ENCODE measurements at places on chromosomes 13 and 19. TPM values are rescaled to one million over a fixed set of nuclear protein-coding genes. Genes with fewer than 3 reads are reported as not detected.

The MEX3D gene
- 16.1 TPM for total RNA-seq

GRCh38 chr19:17830567-17831418, 9.5 kb upstream of the INSL3 start:
- peak; percentile 61 for ATAC-seq

The CELF5 gene
- total RNA-seq, result 15.6 TPM

- ATAC-seq, result no peak
Observed at GRCh38 chr19:45090034-45090433, 2.9 kb upstream of the PPP1R37 start.

DNA sequence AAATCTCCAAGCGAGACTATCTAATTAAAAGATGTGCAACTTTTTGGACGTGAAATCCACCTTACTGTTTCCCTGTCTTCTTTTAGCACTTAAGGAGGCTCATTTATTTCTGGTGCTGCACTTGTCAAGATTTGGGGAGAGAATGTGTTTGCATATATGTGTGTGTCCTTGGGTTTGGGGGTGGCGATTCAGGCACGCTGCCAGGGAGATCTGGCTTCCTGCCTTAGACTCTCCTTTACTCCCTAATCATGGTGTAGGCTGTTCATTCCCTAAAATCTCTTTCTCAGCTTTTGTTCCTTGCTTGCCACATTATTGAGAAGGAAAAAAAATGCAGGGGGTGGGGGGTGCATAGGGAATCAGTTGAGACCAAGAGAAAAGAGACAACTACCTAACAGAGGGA, 271.2 kb downstream of the DCLK1 start:
- ATAC-seq, result no peak

GRCh38 chr13:72808917-72809500, 27.1 kb downstream of the PIBF1 start:
- no peak for ATAC-seq

- ATAC-seq, result no peak
Observed at GRCh38 chr19:29876414-29876813, 64.6 kb downstream of the CCNE1 start.

GRCh38 chr19:2550431-2551171, 74.7 kb downstream of the GADD45B start:
- ATAC-seq, result no peak

GRCh38 chr19:33758541-33759013, 38.1 kb upstream of the KCTD15 start:
- ATAC-seq, result peak; percentile 84

The NEK5 gene
- 1.2 TPM for total RNA-seq

DNA sequence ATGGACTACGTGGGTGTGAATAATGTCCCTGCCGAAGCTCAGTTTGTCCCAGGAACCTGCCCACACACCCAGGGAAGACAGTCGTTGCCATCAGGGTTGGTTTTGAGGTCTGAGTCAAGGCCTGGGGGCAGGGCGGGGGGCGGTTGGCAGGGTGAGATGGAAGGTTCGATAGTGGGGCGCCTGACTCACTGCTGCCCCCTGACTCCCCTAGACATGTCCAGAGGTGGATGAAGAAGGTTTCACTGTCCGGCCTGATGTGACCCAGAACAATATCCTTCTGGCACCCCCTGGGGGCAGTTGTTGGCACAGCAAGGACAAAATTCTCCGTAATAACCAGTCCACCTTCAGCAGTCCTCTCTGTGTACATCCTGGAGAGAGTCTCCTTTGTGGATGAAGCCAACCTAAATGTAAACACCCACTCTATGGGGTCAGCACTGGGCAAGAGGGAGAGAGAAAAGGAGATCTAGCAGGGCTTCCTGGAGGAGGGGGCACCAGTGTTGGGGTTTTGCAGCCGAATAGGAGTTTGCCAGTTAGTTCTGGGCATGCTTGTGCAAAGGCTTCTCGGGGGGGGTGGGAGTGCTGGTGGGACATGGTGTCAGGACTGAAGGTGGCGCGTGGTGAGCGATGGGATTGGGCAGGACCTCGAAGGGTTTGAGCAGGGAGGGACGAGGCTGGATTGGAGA, 19.6 kb upstream of the B3GNT3 start:
- no peak for ATAC-seq

The CYP4F8 gene
- total RNA-seq, result 0.84 TPM

GRCh38 chr19:31089681-31090080, 259.6 kb downstream of the TSHZ3 start:
- no peak for ATAC-seq

DNA sequence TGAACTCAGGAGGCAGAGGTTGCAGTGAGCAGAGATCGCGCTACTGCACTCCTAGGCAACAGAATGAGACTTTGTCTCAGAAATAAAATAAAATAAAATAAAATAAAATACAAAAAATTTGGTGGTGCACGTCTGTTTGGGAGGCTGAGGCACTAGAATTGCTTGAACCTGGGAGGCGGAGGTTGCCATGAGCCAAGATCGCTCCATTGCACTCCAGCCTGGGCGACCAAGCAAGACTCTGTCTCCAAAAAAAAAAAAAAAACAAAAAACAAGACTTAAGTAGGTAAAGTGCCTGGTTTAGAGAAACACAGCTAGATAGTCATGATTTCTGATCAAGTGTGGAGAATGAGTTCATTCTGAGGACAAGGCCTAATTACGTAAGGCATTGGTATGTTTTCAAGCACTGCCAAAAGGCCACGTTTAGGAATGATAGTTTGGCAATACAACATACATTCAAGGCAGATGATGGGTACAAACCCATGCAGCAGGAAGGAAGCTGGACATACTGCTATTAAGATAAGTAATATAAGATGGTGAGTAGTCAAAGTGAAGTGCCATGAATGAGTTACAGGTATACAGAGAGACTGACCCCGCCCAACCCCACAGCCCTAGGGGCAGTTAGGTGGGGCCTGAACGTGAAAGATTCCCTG, 4.8 kb upstream of the UCHL3 start:
- no peak for ATAC-seq

- ATAC-seq, result no peak
Observed at GRCh38 chr13:43237616-43238015, 214.2 kb downstream of the DNAJC15 start.

The IQCN gene
- total RNA-seq, result 2.2 TPM

The AXL gene
- 9.5 TPM for total RNA-seq

DNA sequence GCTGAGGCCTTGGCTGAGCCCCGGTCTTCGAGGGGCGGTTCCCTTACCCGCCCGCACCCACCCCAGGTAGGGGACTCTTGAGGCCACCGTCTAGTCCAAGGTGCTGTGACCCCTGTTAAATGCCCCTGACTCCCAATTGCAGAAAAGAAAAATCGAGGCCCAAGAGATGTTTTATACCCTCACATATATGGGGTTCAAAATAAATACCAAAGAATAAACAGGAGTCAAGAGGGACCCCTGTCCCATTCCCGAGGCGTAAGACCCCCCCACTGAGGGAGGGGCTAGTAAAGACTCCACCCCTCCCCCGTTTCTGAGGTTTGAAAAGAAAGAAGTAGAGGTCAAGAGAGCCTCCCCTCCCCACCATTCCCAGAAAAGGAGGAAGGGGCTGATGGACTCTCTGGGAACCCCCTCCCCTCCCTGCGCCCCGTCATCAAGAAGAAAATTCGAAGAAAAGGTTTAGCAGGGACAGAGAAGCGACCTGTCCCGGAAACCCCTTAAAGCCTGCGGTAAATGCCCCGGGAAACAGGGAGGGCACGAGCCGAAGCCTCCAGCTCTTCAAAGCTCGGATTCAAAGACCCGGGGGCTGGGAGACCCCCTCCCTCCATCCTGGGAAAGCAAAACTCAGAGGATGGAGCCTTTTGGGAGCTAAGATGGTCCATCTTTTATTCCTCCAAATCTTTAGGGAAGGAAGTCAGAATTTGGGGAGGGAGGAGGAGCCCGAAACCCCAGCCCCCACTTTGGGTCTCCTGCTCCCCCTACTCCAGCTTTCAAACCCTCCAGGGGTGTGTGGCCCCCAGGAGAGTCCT, 755 bp upstream of the RAB3A start:
- peak; percentile 2 for ATAC-seq

The ASF1B gene
- 20.7 TPM for total RNA-seq

The PRRG2 gene
- 2.1 TPM for total RNA-seq

GRCh38 chr19:6161271-6161850, 25.9 kb downstream of the ACSBG2 start:
- ATAC-seq, result no peak

GRCh38 chr13:68375004-68375403, 1144.9 kb upstream of the PCDH9 start:
- no peak for ATAC-seq

The CD209 gene
- total RNA-seq, result 0.58 TPM

The TEX26 gene
- not detected for total RNA-seq

The CRX gene
- total RNA-seq, result 3.6 TPM

The ICAM4 gene
- total RNA-seq, result not detected

GRCh38 chr19:3284759-3285646, 60.5 kb downstream of the CELF5 start:
- peak; percentile 77 for ATAC-seq

The SLC6A16 gene
- 1.4 TPM for total RNA-seq

The CYP2S1 gene
- total RNA-seq, result 0.13 TPM

- ATAC-seq, result peak; percentile 3
Observed at GRCh38 chr19:1855828-1856255, 7.5 kb downstream of the KLF16 start.

GRCh38 chr19:47766359-47766620, 12.2 kb upstream of the SELENOW start:
- no peak for ATAC-seq

DNA sequence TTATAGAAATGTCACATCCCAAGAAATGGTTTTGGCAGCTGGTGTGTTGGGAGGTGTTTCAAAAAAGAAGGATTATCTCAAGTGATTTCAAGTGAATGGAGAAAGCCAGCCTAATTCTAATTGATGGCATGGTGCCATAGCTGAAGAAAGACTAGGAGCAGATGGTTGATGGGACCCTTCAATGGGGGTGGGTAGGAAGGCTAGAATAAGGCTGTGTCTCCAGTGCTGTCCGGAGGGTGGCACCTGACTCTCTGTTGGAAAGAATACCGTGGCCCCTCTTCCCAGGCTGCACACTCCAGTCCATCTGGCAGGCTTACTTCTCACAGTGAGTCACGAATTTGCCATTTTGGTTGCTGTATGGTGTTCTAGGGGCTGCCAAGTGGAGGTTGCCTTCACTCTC, 51.0 kb upstream of the GPR12 start:
- no peak for ATAC-seq

- peak; percentile 88 for ATAC-seq
Observed at GRCh38 chr13:51729866-51730553, 74.0 kb downstream of the DHRS12 start.

DNA sequence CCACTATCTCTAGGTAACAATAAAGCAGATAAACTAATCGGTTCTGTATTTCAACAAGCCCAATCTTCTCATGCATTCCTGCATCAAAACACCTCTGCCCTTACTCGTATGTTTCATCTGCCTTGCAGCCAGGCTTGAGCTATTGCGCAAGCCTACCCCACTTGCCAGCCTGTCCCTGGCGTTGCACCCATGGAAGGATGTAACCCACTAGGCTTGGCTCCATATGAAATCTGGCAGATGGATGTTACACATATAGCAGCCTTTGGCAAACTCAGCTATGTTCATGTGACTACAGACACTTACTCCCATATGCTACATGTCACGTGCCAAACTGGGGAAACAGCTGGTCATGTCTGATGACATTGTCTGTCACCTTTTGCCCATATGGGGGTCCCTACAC, 11.9 kb upstream of the ZNF549 start:
- no peak for ATAC-seq

GRCh38 chr13:53747825-53748224, 719.2 kb downstream of the OLFM4 start:
- no peak for ATAC-seq

DNA sequence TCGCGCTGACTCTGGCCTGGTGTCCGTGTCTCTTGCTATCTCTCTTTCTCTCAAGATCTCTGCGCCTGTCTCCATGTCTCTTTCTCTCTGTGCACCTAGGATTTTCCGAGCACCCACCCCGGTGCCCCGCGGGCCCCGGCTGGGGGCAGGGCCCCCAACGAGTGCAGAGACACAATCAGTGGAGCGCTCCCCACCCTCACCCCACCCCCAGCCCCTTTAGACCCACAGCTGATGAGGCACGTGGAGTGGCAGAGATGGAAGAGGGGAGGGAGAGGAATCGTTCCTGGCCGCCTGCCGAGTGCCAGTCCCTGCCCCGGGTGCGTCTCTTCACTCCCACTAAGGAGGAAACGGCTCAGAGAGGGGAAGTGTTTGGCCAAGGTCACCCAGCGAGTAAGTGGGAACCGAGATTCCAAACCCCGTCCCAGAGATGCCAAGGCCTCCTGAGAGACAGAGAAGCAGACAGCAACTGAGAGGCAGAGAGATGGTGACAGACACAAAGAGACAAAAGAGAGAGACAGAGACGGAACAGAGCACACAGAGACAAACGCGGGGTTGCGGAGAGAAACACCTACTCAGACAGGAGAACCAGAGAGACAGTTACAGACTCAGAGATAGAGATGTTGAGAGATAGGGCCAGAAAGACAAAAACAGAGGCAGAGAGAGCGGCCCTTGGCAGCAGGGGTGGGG, 626 bp upstream of the BCL3 start:
- peak; percentile 56 for ATAC-seq

The PSG6 gene
- total RNA-seq, result 0.97 TPM

DNA sequence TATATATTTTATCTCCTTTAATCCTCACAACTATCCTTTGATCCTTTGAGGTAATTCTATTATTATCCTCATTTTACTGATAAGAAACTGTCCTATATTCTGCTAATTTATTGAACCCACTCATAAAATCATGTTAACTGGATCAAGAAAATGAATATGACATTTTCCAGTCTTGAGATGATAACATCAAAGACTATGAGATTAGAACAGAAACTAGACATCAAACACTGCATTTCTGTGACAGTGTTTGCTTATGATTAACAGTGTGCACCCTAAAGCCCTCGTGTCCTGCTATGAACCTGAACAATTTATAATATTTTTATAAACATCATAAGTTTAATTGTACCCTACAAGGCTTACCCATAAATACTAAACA, 96.3 kb downstream of the TBC1D4 start:
- ATAC-seq, result no peak

DNA sequence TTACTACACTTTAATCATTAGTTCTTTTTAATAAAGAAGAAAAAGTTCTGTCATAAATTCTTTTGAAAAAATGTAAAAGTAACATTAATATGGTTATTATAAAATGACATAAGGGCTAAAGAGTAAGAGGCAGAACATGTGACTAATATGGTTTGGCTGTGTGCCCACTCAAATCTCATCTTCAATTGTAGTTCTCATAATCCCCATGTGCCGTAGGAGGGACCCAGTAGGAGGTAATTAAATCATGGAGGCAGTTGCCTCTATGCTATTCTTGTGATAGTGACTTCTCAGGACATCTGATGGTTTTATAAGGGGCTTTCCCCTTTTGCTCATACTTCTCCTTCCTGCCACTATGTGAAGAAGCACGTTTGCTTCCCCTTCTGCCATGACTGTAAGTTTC, 104.5 kb downstream of the UGGT2 start:
- ATAC-seq, result no peak

The ZNF724 gene
- total RNA-seq, result 5.3 TPM

Measured in motor neuron (in vitro differentiated cells).